Type B pancreatic cell (in vitro differentiated cells): ENCODE measurements at places on chromosomes 16 and 17. TPM values are rescaled to one million over a fixed set of nuclear protein-coding genes. Genes with fewer than 3 reads are reported as not detected.

CHP2 gene
- total RNA-seq, result 0.17 and 1.0 TPM in 2 replicates

ASIC2 gene
- 2.2 and 3.4 TPM in 2 replicates for total RNA-seq

G6PC1 gene
- total RNA-seq, result 1.5 and 2.9 TPM in 2 replicates

KRTAP2-3 gene
- total RNA-seq, result 0.98 TPM in 1 of 2 replicates, not detected in the other

DNA sequence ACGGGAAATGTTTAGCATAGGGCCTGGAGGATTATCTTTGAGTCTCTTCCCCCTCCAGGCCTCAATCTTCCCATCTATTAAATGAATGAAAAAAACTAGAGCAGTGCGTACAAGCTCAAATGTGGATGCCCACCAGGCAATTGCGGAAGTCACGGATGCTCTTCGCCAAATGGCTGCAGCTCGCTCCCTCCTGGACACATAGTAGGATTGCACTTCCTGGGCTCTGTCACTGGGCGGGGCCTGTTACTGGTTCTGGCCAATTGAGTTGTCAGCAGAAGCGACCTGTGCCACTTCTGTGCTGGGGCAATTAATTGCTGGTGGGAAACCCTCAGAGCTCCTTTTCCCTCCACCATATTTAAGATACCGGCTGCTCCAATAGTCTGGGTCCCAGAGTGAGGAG, 168.2 kb upstream of the IRX6 start:
- no peaks in the 10 kb centered on the region for H3K4me1 ChIP-seq
- no peaks in the 10 kb centered on the region for H3K36me3 ChIP-seq
- no peak overlapping the region for H3K27ac ChIP-seq
- no peak overlapping the region for H3K4me3 ChIP-seq

- peaks cover 29% of the 10 kb centered on the region for H3K4me1 ChIP-seq
- peaks cover under 1% of the 10 kb centered on the region for H3K27me3 ChIP-seq
- H3K4me3 ChIP-seq, result no peak overlapping the region
- H3K36me3 ChIP-seq, result no peaks in the 10 kb centered on the region
- no peak overlapping the region for H3K27ac ChIP-seq
Measured at GRCh38 chr16:17370223-17370707, 100.5 kb downstream of the XYLT1 start.

DNA sequence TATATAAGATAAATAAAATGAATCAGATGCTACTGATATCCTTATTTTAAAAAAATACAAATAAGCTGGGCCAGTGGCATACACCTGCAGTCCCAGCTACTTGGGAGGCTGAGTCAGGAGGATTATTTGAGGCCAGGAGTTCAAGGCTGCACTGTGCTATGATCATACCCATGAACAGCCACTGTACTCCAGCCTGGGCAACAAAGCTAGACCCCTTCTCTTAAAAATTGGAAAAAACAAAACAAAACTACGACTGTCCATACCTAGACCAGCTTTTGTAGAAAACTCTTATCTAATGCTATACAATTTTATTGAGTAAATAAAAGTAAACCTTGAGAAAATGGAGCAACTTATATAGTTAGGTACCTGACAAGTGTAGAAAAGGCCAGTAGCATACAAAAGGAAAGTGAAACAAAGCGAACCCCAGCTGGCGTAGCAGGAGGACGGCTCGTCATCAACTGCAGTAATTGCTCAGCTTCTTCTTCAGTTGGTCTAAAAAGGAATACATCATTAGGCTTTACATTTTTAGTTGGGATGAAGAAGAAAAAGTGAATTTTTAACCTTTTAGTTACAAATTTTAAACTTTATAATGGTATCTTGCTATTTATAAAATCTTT, 23.6 kb downstream of the INTS2 start:
- no peaks in the 10 kb centered on the region for H3K27me3 ChIP-seq
- no peak for DNase-seq
- no peak overlapping the region for H3K4me3 ChIP-seq
- H3K4me1 ChIP-seq, result no peaks in the 10 kb centered on the region
